Right atrium auricular region (tissue), 2 donors: ENCODE measurements at places on chromosomes 12 and 14. TPM values are rescaled to one million over a fixed set of nuclear protein-coding genes. Genes with fewer than 3 reads are reported as not detected.

DNA sequence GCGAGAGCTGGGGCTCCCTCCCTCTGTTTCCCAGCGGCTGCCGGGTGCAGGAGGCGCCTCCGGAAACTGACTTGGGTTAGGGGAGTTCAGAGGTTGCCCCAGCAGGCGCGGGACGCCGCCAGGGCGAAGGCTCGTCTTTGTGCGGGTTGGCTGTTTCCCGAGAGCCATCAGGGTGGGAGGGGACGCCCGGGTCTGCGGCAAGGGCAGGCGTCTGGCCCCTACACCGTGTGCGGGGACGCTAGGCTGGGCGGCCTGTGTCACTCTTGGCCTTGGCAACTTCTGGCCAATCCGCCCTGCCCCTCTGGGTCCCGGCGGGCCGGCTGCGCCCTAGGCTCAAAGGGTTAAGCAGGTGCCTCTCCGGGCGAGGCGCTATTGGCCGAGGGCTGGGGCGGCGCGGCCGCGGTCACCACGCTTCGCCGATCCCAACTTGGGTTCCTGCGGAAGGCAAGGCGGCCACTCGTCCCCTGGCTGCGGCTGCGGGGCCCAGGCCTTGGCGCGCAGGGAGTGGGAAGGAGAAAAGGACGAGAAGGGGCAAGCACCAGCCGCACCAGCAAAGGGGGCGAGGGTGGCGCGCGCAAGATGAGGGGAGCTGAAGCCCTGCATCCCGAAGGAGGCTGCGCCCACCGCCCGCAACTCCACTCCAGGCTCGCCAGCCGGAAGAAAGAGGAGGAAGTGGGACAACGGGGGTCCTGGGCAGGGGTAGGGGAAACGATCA is 5.6 kb upstream of the NPAS3 start:
- no peak overlapping the region for H3K27ac ChIP-seq
- H3K36me3 ChIP-seq, result no peaks in the 10 kb centered on the region
- H3K4me3 ChIP-seq, result peak overlapping the region; percentile 14

DNA sequence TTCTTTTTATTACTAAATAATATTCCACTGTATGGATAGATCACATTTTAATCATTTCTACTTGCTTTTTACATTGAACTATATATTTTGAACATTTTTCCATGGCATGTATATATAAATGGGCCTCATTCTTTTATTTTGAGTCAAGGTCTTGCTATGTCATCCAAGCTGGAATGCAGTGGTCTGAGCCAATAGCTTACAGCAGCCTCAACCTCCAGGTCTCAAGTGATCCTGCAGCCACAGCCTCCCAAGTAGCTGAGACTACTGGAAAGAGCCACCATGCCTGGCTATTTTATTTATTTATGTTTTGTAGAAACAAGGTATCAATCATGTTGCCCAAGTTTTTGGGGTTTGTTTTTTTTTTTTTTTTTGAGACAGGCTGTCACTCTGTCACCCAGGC is 7.6 kb downstream of the FCF1 start:
- H3K36me3 ChIP-seq, result peaks cover 32% of the 10 kb centered on the region
- no peaks in the 10 kb centered on the region for H3K27me3 ChIP-seq
- H3K27ac ChIP-seq, result no peak overlapping the region
- H3K4me3 ChIP-seq, result no peak overlapping the region
- DNase-seq, result no peak
- H3K4me1 ChIP-seq, result no peaks in the 10 kb centered on the region

DNA sequence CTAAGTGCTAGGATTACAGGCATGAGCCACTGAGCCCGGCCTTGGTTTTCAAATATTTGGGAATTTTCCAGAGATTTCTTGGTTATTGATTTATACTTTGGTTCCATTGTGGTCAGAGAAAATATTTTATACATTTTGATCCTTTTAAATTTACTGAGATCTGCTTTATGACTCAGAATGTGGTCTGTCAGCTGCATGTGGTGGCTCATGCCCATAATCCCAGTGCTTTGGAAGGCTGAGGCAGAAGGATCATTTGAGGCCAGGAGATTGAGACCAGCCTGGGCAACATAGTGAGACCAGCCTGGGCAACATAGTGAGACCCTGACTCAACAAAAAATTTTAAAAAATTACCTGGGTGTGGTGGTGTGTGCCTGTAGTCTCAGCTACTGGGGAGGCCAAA is 49.8 kb downstream of the ADCK1 start:
- H3K27ac ChIP-seq, result no peak overlapping the region
- no peak overlapping the region for H3K4me3 ChIP-seq
- H3K27me3 ChIP-seq, result no peaks in the 10 kb centered on the region
- H3K36me3 ChIP-seq, result no peaks in the 10 kb centered on the region

GRCh38 chr14:54177641-54178621 is 218.9 kb upstream of the CDKN3 start:
- H3K4me3 ChIP-seq, result no peak overlapping the region
- H3K27ac ChIP-seq, result no peak overlapping the region
- no peaks in the 10 kb centered on the region for H3K36me3 ChIP-seq
- peaks cover 15% of the 10 kb centered on the region for H3K4me1 ChIP-seq

- H3K4me1 ChIP-seq, result no peaks in the 10 kb centered on the region
- DNase-seq, result no peak
- no peak overlapping the region for H3K27ac ChIP-seq
- no peak overlapping the region for H3K4me3 ChIP-seq
- peaks cover 4% of the 10 kb centered on the region for H3K36me3 ChIP-seq
These were observed 3.4 kb downstream of the CKB start for GRCh38 chr14:103519043-103519836.

DNA sequence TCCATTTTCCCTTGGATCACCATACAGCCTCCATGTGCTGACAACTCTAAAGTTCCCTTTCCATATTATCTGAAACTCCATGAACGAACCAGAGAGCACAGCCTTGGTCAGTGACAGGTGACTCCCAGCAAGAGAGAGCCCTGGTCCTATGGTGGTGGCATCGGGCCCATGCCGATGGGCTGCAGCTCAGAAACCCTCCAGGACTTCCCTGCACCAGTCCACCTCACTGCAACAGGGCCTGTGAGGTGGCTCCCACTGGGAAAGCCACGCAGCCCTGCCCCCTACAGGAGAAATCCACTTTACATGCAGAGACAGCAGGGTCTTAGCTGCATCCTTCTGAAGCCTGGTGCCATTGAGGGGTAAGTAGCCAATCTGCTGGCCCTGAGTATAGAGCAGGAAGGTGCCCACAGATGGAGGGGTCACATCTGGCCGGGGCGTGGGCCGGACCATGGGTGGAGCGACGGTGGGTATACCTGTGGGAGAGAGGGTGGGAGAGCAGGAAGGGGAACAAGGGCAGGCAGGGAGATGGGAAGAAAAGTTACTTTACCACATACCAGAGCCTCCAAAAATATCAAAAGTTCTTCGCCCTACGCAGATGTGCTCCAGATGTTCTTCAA is 24.7 kb downstream of the RTRAF start:
- H3K4me1 ChIP-seq, result no peaks in the 10 kb centered on the region
- H3K4me3 ChIP-seq, result no peak overlapping the region
- peaks cover 28% of the 10 kb centered on the region for H3K36me3 ChIP-seq
- DNase-seq, result no peak
- H3K27ac ChIP-seq, result peak overlapping the region; percentile 85
- H3K27me3 ChIP-seq, result no peaks in the 10 kb centered on the region

- no peak overlapping the region for H3K27ac ChIP-seq
- no peak for DNase-seq
- H3K4me1 ChIP-seq, result peaks cover 38% of the 10 kb centered on the region
- H3K27me3 ChIP-seq, result no peaks in the 10 kb centered on the region
These were observed 4.4 kb downstream of the ZBTB42 start for GRCh38 chr14:104805326-104805678.

GRCh38 chr14:99599393-99599792 is 4.6 kb downstream of the CCDC85C start:
- peaks cover 89% of the 10 kb centered on the region for H3K4me1 ChIP-seq
- DNase-seq, result no peak
- no peak overlapping the region for H3K4me3 ChIP-seq
- no peaks in the 10 kb centered on the region for H3K27me3 ChIP-seq

GRCh38 chr14:26867171-26867757 is 269.4 kb upstream of the NOVA1 start:
- H3K27me3 ChIP-seq, result no peaks in the 10 kb centered on the region
- no peak overlapping the region for H3K4me3 ChIP-seq
- no peaks in the 10 kb centered on the region for H3K4me1 ChIP-seq
- DNase-seq, result no peak
- no peak overlapping the region for H3K27ac ChIP-seq

- H3K27ac ChIP-seq, result no peak overlapping the region
- H3K36me3 ChIP-seq, result peaks cover 17% of the 10 kb centered on the region
- no peaks in the 10 kb centered on the region for H3K27me3 ChIP-seq
- no peak overlapping the region for H3K4me3 ChIP-seq
These were observed 42.7 kb downstream of the CDC42BPB start for GRCh38 chr14:103014466-103015228.

DNA sequence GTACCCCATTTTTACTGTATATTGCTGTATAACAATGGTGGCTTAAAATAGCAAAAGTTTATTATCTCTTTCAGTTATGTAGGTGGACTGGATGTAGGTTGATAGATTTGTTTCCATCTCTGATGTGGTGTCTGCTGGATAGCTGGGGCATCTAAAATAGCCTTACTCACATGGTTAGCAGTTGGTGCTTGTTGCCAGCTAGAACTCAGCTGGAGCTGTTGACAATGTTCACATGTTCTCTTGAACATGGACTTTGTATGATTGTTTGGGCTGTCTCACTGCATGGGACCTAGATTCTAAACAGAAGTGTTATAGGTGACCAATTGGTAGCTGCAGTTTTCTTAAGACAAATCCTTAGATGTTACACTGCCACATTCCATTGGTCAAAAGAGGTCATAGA is 126.9 kb downstream of the GPHN start:
- no peaks in the 10 kb centered on the region for H3K4me1 ChIP-seq
- no peaks in the 10 kb centered on the region for H3K27me3 ChIP-seq
- H3K4me3 ChIP-seq, result no peak overlapping the region

DNA sequence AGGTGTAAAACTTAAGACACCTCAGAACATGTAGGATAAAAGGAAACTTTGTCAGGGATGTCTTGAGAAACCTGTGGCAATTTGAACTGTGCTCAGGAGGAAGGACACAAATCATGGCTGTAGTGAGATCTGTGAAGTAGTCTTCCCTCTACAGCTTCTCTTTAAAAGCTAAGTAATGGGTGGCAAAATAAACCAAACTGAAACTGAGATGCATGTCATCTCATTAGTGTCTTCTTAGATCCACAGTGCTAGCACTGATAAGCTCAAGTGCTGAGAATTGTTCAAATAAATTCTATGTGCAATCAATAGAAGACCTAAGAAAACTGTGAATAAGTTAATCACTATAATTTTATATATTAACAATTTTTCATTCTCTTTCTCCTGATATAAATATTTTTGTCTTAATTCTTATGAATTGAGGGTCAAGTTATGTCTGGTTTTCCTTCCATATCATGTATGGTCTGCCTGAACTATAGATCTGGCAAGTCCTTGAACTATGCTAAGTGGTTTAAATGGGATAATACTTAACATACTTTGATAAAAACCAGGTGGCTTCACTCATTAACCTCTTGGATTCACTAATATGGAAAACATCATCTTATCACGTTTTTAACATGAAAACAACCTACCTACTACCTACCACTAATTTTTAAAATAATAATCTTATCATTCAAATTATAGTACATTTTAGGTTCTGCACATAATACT is 27.2 kb downstream of the SYT1 start:
- no peak overlapping the region for H3K27ac ChIP-seq
- no peaks in the 10 kb centered on the region for H3K4me1 ChIP-seq
- no peaks in the 10 kb centered on the region for H3K27me3 ChIP-seq
- DNase-seq, result no peak

DNA sequence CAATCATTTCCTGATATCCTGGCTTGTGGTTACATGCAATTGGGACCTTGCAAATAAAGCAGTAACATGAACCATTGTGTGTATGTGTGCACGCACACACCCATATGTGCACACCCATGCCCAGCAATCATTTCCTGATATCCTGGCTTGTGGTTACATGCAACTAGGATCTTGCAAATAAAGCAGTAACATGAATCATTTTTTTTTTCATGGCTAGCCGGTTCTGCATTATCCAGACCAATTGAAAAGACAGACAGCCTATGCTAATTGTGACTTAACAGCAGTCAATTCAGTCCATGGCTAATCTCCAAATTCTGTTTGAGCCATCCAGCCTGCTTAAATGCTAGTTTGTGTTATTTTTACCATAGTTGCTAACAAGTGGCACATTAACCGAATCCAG is 134.3 kb downstream of the TTC7B start:
- DNase-seq, result no peak
- peaks cover 7% of the 10 kb centered on the region for H3K36me3 ChIP-seq
- H3K27ac ChIP-seq, result no peak overlapping the region
- no peaks in the 10 kb centered on the region for H3K27me3 ChIP-seq
- H3K4me1 ChIP-seq, result no peaks in the 10 kb centered on the region
- H3K4me3 ChIP-seq, result no peak overlapping the region

GRCh38 chr12:119369907-119370546 is 35.5 kb downstream of the CCDC60 start:
- H3K4me1 ChIP-seq, result peaks cover 34% of the 10 kb centered on the region
- DNase-seq, result no peak
- H3K27me3 ChIP-seq, result no peaks in the 10 kb centered on the region

- no peak overlapping the region for H3K27ac ChIP-seq
- no peak for DNase-seq
- no peaks in the 10 kb centered on the region for H3K4me1 ChIP-seq
- no peaks in the 10 kb centered on the region for H3K36me3 ChIP-seq
- no peak overlapping the region for H3K4me3 ChIP-seq
These were observed 55.4 kb upstream of the MED13L start for GRCh38 chr12:116332705-116333380.

DNA sequence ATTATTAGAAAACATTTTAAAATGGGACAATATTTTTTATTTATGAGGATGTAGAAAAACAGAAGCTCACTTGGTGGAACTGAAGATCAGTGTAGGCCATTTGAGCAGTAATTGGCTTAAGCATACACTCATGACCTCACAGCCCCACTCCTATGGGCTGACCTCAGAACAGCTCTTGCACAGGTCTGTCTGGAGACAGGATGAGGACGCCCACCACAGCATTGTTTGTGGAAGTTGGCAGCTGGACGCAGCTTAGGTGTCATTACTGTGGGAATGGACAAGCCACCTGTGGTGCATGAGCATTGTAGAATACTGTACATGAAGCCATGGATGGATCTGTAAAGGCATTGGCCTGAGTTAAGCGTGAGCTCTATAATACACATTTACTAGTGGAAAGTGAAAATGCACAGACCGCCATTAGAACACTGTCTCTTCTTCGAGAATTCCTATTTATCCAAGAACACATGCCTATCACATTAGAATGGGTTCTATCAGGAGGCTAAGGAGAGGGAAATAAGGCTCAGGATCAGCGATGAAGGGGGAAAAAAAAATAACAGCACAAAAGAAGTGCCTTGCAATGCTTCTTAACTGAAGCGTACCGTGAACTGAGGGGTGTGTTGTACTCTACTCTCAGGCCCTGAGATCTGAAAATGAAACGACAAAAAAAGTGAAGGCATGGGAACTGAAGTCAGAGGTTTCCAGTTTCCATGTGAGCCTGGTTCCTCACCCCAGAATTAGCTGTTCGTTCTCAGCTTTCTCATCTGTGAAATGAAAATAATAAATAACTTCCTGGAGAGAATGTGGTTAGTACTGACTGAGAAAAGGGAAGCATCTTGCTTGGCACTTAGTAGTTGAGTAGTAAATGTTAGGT is 33.6 kb downstream of the KCNA1 start:
- H3K27ac ChIP-seq, result no peak overlapping the region
- H3K36me3 ChIP-seq, result no peaks in the 10 kb centered on the region
- no peak overlapping the region for H3K4me3 ChIP-seq
- no peak for DNase-seq

The MAP1LC3B2 gene
- 1.4 TPM for total RNA-seq

The AQP6 gene
- not detected for total RNA-seq

The ERP27 gene
- 0.31 TPM for total RNA-seq

The CD9 gene
- total RNA-seq, result 126 TPM

The MUCL1 gene
- total RNA-seq, result not detected

The MYH7 gene
- 4,592 TPM for total RNA-seq

The ACSM4 gene
- total RNA-seq, result not detected

The SDS gene
- not detected for total RNA-seq
